SK-MEL-5 (cell line): ENCODE measurements at places on chromosomes 12 and 14.

- DNase-seq: no peak
These were observed 139.8 kb downstream of the PHETA1 start for GRCh38 chr12:111228916-111229666.

- DNase-seq: no peak
These were observed 120.4 kb downstream of the HMGA2 start for GRCh38 chr12:65944637-65945036.

- no peak for DNase-seq
These were observed 4.4 kb downstream of the IPO8 start for GRCh38 chr12:30691122-30691879.

GRCh38 chr14:24316597-24316950, 5.3 kb downstream of the LTB4R start:
- DNase-seq: no peak

GRCh38 chr12:116204169-116204568, 73.3 kb downstream of the MED13L start:
- DNase-seq: no peak

DNA sequence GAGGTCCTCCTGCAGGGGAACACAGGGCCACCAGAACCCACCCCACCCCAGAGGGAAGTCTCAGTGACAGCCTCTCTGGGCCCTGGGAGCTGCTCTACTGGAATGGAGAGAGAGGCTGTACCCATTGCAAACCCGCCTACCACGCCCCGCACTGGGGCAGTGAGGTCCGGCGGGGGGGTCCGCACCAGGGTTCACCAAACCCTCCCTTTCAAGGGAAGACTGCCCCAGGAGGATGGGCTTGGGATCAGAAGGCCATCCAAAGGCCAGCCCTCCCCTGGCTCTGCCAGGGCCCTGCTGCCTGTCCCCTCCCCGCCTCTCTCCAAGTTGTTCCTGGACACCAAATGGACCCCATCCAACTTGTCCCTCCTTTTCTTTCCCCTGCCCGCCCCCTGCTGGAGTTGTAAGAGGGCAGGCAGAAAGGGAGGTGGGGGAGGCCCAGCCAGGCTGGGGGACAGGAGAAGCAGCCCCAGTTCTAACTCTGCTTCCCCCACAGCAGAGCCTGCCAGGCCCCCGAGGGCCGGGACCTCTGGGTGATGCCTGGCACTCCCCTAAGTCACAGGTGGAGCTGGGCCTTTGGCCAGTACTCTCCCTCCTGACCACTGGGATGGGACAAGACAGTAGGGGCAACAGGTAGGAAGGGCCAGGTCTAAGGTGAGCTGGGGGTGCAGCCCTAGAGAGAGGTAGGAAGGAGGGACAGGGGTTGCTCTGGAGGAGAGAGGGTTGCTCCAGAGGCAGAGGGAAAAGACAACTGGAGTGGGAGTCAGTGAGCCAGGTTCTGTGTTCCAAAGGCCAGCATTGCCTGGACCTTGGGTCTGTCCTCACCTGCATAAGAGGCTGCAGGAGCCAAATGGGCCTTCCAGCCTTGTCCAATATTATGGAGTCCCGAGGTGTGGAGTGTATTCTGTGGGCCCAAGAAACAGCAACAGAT, 3.2 kb upstream of the DIO3 start:
- no peak for DNase-seq

DNA sequence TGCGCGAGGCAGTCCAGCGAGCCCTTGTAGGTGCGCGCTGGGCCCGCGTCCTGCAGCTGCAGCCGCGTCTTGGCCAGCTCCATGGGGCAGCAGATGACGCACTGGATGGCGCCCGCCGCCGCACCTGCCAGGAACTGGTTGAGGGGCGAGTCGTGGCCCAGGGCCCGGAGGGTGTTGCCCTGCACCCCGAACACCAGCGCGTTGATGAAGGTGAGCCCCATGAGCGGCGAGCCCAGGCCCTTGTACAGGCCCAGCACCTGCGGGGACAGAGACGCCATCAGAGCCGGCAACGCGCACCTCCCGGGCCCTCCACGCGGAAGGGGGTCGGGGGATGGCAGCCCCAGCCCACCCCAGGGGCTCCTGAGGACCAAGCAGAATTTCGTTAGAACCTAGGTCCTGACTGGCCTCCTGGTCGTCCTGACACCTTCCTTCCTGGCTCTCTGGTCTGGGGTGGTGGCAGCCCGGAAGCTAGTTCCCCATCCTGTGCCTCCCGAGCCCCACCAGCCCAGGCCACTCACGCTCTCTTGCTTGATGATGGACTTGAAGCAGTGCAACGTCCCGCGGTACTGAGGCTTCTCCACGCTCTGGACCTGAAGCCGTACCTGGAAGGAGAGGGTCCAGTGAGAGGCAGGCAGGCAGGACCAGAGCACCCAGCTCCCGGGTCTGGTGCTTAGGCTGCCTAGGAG, 13.3 kb downstream of the SLC25A29 start:
- no peak for DNase-seq

GRCh38 chr12:57455374-57456144, 452 bp downstream of the INHBE start:
- no peak for DNase-seq

GRCh38 chr12:129294868-129295267, 441.6 kb downstream of the GLT1D1 start:
- no peak for DNase-seq

- DNase-seq: no peak
These were observed 111.3 kb downstream of the DENND5B start for GRCh38 chr12:31479516-31480210.

DNA sequence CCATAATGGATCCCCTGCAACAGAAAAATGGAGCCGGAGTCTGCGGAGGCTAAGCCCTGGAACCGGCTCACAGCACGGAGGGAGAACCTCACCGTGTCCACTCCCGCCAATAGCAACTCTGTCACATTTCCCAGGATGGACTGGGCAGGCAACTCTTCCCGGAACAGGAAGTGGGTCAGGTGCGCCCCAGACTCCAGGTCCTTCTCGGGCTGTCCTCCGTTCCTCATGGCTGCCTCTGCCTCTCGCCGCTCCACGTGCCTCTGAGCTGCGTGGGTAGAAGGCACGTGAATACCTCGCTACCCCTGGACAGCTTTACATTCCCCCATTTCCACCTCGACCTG, 2.2 kb downstream of the CYP27B1 start:
- DNase-seq: no peak

DNA sequence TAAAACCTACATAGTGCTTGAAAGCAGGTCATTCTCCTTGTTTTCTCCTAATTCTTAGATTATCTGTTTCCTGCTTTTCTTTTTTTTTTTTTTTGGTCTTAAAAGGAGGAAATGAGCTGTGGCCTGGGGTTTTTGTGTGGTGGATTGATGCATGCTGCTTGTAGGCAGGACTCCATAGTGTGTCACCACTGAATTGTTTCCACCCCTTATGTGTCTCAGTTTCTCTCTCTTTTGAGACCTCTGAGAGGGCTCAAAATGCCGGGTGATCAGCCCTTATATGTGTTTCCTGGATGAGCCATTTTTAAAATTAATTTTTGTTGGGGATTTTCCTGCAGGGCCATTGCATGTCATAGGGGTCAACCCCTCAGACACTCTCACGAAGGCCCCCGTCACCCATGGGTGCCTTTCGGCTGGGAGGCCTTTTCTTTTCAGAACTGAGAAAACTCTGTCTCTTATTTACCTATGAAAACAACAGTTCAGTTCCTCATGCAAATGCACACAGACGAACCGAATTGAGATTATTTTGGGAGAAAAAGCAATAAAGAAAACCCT, 32.0 kb upstream of the LRRK2 start:
- DNase-seq: no peak

- no peak for DNase-seq
These were observed 39.6 kb downstream of the CMKLR1 start for GRCh38 chr12:108299516-108299915.

DNA sequence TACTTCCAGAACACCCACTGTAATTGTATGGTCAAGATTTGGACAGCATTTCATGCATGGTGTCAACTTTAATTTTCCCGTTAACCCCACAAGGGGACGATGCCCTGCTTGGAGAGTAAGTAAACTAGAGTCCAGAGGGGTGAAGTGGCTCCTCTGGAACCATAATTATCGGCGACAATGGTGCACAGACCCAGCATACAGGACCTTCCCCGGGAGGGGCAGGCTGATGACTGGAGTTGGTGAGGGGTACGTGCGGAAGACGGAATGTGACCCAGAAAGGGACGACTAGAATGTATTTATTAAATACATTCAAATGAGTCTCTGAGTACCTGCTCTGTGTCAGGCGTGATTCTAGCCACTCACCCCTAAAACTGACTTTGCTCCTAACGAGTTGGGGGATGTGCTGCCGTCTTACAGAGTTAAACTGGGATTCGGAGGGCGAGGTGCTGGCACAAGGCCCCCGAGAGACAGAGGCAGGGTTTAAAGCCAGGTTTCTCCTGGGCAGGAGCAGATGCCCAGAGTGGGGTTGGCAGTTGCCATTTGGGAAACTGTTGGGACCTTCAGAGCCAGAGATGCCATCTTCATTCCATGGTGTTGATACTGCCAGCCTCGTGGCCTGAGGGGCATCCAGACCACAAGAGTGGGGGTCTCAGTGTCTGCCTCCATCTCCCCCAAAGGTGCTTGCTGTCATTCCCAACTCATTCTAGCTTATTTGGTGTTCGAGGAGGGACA, 10.9 kb downstream of the RTL1 start:
- DNase-seq: no peak

DNA sequence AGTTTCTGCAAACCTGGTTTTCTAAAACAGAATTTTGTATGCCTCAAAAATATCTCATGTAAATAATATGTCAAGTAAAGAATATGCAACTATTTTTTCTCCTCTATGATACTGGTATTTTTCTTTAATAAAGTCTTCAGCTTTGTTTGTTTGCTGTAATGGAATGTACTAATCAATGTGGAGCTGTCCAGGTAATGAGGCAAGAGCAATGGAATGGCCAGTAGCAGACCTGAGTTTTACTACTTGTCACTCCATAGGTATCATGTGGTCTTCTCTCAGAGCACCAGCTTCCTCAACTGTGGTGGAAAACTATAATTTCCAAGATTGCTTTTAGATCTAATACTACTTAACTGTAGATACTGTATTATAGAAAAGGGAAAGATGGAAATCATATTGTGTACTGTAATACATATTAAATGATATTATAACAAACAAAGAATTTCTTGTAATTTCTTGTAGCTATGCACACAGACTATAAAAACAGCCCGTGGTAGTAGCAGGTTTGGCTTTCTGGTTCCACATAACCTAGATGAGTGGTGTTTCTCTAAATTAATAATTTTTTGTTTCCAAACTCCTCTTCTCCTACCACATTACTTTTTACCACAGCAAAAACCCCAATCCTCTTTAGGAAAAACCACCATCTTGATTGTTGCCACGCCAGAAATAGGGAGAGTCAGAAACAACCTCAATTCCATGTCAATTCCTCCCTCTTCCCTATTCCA, 70.6 kb downstream of the KIF21A start:
- no peak for DNase-seq

- DNase-seq: no peak
These were observed 78.4 kb upstream of the GZMB start for GRCh38 chr14:24712374-24712773.
